ENCODE measurements at places on chromosomes 1 and 21.

DNA sequence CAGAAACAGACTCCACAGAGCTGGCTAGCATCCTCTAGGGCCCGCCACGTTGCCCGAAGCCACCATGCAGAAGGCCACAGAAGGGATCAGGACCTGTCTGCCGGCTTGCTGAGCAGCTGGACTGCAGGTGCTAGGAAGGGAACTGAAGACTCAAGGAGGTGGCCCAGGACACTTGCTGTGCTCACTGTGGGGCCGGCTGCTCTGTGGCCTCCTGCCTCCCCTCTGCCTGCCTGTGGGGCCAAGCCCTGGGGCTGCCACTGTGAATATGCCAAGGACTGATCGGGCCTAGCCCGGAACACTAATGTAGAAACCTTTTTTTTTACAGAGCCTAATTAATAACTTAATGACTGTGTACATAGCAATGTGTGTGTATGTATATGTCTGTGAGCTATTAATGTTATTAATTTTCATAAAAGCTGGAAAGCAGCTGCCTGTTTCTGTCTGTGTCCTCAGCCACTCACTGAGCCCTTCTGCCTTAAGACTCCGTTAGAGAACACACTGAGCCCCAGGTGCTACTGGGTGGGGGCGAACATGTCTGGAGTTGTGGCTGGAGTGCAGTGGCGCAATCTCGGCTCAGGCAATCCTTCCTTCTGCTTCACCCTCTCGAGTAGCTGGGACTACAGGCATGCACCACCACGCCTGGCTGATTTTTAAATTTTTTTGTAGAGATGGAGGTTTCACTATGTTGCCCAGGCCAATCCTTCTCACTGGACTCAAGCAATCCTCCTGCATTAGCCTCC, 14.8 kb downstream of the MFSD2A start:
- no peak for DNase-seq

GRCh38 chr1:172936088-172936645, 114.6 kb downstream of the TNFSF18 start:
- DNase-seq: no peak

DNA sequence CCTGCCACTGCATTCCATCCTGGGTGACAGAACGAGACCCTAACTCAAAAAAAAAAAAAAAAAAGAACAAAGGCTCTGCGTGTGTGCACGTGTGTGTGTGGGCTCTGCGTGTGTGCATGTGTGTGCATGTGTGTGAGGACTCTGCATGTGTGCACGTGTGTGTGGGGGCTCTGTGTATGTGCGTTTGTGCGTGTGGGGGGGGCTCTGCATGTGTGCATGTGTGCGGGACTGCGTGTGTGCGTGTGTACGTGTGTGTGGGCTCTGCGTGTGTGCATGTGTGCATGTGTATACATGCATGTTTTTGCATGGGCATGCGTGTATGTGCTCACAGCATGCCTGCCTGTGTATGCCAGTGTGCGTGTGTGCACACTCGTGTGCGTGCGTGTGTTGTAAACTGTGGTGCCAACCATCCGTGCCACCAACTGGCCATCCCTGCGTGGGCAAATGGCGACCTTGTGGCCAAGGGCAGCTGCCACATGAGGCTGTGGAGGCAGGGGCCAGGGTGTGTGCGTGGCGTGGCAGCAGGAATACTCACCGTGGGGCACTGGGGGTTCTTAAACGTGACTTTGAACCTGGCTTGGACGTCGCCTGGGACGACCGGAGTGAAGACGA, 26.8 kb upstream of the TMEM52 start:
- no peak for DNase-seq

DNA sequence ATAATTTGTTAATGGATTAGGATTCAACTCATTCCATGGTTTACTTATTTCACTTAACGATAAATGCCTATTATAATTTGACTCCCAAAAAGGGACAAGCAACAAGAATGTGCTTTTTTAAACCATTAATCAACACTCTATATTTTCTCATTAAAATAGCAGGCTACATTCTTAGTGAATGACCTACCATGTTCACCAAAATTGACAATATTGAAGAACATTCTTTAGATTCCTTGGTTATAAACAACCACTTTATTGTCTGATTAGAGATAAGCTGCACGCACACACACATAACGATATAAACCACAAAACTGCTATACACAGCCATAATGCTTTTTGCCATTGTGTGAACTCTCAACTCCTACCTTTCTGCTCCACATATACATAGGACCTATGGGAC, 75.4 kb upstream of the LRRC7 start:
- no peak for DNase-seq

- DNase-seq: no peak
Observed at GRCh38 chr1:66302184-66302742, 231.7 kb upstream of the SGIP1 start.

DNA sequence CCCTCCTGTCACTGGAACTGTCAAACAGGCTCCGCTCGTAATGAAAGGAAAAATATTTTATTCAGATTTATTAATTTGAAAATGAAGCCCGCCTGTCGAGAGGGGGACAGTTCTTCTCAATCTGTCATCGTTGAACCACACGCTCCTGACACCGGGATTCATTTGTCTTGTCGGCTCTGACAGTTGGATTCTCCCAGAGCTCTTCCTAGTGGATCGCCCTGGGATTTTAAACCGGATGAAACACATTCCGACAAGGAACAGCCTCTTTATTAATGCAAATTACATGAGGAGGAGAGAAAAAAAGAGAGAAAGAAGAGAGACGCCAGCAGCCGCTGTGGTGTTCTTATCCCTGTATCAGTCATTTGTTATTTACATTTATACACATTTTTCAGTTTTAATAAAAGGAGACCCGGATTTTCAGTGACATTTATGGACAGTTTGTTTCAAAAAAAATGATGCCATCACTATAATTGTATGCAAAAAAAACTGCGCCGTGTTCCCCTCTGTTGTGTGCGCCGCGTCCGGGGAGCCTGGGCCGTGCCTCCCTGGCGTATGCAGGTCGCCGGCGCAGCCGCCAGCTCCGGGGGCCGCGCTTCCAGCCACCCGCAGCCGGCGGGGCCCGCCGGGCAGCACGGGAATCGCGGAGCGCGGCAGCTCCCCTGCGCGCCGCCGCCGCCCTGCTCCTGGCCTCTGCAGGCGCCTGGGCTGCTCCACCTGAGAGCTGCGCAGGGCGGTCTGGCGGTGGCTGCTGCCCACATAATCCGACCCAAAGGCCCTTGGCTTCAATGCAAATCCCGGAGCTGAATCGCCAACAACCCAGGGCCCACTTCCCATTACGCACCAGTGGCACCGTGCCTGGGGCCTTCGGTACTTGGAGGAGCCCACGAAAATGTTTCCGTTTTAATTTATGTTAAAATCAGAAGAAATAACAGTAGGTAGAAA, 237.9 kb upstream of the PBX1 start:
- no peak for DNase-seq

GRCh38 chr21:32955311-32956060, 70.2 kb upstream of the OLIG2 start:
- no peak for DNase-seq

GRCh38 chr1:212410231-212410820, 4.4 kb downstream of the PACC1 start:
- DNase-seq: no peak

Data from activated CD4-positive, alpha-beta T cell treated with anti-CD3 and anti-CD28 coated beads for 4 hours (primary cell).